ENCODE measurements at places on chromosomes 5 and 9.
A peak's percentile ranks its signal among the peaks of the same experiment; 100 is the strongest.

GRCh38 chr5:89267788-89268187, 384.8 kb upstream of the MEF2C start:
- no peak for DNase-seq

GRCh38 chr5:153964880-153965645, 73.6 kb downstream of the FAM114A2 start:
- DNase-seq, result peak; percentile 81

- no peak for DNase-seq
Observed at GRCh38 chr5:104082754-104083153, 520.2 kb upstream of the NUDT12 start.

DNA sequence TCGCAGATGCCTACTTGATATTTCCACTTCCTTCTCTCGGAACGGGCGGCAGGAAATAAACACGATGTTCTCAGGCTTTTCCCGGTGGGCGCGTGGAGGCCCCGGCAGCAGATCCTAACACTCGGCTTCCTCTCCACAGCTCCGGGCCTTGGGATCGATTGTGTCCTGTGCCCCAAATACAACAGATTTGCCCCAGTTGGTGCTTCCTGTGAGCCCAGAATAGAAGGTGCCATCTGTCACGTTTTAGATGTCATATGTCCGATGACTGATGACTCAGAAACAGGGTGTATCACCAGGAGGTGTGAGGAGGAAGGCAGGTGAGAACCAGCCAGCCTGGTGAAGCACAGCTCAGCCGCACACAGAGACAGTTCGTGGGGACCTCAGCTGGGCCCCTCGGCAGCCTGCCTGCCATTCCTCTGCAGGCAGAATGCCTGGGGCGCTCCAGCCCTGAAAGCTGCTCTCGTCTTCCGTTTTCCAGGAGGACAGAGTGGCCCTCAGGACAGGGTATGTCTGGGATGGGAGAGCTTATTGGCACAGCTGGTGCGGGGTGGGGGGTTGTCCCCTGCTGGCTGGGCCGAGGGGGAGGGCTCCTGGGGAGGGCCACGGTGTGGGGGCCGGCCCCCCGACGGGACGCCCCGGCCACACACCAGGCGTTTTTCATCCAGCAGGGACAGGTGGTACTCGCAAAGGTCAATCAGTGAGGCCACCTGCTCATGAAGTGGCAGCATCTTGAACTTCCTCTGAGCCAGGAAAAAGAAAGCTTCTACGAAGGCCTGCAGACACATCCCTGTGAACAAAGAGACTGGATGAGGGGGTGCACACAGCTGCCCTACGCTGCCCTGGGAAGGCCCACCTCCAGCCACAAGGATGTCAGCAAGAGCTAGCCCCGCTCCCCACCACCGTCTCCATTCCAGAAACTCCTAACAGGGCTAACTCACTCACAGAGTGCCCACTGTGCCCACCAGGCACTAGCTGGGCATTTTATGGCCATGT, 171.0 kb downstream of the DAB2IP start:
- DNase-seq, result no peak

- DNase-seq, result no peak
Observed at GRCh38 chr9:131682261-131682660, 57.6 kb downstream of the RAPGEF1 start.

- DNase-seq, result no peak
Observed at GRCh38 chr5:175012267-175012666, 287.9 kb downstream of the MSX2 start.
